ENCODE measurements at places on chromosomes 3 and 15.

DNA sequence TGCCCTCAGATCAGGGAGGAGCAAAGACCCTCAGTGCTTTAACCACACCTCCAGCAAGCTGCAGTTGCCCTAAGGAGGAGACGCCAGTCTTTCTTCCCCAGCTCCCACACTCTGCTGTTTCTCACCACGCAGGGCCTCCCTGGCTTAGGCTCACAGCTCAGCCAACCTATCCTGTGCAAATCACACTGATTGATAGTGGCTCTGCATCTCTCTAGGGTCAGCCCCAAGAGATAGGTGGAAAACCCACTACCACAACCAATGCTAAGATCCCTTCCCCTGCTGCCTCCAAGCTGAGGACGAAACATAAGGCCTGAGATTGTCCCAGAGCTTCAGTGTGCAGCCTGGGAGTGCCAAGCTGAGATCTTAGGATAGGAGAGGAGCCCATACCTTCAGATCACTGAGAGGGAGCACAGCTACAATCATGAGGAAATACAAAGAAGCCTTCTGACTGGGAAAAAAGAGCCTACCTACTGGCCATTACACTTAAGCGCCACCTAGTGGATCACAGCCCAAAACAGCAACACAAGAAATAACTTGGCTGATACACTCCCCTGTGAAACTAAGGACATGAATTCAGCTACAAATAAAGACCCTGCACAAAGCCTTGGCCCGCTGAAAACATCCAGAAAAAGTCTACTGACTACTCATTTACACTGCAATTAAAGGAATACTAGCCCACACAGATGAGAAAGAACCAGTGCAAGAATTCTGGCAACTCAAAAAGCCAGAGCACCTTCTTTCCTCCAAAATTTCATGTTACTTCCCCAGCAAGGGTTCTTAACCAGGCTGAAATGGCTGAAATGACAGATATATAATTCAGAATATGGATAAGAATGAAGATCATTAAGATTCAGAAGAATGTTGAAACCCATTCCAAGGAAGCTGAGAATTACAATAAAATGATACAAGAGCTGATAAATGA lies 271.5 kb upstream of the DCBLD2 start:
- peak; percentile 19 for DNase-seq

DNA sequence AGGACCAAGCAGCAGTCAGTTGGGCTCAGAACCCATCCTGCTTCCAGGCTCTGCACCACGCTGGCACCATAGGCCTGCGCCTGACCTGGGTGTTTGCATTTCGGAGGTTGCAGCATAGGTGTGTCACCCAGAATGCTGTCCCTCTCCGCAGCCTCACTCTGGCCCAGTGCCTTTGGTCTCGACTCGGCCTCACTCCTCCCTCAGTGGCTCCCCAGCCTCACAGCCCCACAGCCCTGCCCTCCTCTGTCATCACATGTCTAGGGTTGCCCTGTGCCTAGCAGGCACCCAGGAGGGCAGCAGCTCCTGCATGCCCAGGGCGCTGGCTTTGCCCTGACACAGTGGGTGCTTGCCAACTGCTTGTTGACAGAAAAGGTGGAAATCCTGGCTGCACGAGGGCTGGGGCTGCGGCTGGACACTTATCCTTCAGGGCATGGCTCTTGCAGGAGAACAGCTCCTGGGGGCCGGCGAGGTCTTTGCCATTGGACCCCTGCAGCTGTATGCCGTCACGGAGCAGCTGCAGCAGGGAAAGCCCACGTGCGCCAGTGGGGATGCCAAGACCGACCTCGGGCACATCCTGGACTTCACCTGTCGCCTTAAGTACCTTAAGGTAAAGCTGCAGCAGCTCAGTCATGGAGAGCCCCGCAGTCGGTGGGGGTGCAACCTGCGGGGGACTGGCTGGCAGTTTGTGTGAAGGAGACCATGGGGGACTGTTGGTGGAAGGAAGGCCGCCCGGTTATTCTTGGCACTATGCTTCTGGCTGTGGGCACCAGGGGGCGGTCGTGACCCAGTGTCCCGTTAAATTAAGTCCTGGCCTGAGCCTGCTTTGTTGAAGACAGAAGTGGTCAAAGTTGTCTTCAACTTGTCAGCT lies 16.2 kb downstream of the NISCH start:
- DNase-seq = peak; percentile 9

DNA sequence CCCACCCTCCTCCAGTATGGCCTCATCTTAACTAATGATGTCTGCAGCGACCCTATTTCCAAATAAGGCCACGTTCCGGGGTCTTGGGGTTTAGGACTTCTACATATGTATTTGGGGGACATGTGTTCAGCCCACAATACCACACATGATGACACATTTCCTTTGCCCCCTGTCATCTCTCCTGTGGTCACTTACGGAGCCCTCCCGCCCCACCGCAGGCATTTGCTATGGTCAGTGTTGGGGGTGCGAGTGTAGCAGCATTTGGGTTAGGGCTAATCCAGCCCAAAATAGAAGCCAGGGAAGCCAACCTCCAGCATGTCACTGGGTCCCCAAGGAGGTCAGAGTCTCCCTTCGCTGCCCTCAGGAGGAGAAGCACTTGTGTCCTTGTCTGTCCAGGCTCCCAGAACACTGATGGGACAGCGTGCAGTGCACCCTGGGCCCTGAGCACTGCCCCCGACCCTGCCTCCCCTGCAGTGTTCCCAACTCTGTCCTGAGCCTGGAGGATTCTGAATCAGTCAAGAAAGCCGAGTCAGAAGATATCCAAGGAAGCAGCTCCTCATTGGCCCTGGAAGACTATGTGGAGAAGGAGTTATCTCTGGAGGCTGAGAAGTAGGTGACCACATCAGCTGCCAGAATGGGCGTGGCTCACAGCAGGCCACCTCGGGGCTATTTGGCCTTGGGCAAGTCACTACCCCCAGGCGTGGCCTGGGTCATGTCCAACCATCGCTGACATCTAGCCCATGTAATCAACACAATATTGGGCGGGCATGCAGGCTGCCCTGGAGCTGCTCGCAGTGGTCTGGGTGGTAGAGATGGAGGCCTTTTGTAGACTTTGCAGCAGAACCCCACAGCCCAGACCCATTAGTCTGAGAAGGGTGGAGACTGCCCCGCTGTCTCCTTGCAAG lies 46.9 kb upstream of the FGD5 start:
- no peak for DNase-seq

- DNase-seq = peak; percentile 82
Observed at GRCh38 chr15:96327155-96327741, 3.3 kb upstream of the NR2F2 start.

GRCh38 chr3:79085171-79085570 lies 682.6 kb downstream of the ROBO1 start:
- DNase-seq = no peak

DNA sequence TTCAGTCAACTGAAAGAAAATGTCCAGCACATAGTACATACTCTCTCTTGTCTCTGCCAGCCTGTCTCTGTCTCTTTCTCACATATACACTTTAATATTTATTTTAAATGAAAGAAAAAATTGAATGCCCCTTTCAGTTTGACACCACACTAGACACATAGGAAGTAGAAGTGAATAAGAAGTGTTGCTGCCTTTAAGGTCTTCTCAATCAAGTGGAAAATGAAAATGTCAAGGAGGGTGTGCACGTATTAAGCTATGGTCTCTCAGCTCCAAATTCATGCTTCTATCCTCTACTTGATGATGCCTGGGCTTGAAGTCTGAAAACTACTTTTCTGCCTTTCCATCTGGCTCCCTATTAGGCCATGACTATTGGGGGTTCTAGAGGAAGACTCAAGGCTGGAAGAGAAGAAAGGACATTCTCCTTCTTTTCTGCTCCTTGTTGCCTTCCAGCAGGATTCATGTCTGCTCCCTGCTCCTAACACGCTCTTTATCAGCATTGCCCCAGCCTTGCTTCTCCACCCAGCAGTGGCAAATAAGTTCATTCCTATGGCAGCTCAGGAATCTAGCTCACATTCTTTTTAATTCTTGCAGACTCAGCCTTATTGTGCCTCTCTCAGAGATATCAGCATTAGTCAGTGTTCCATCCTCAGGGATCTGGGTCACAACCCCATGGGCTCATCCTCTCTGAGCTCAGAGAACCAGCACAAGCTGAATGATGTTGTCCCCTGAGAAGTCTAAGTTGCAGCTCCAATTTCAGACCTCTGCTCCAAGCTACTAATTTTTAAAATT lies 609.1 kb upstream of the GRM7 start:
- DNase-seq = no peak

GRCh38 chr3:154862265-154862664 lies 217.9 kb upstream of the MME start:
- no peak for DNase-seq

Measured in NCI-H526 treated with DMSO at 0.1 percent for 48 hours (cell line).